ENCODE measurements at places on chromosomes 4 and X. TPM values are rescaled to one million over a fixed set of nuclear protein-coding genes. Genes with fewer than 3 reads are reported as not detected.

CT45A10 gene
- total RNA-seq = not detected

ADH7 gene
- 0.33 TPM for total RNA-seq

STATH gene
- total RNA-seq = not detected

EDNRA gene
- total RNA-seq = 35.4 TPM

GAGE12G gene
- not detected for total RNA-seq

MFAP3L gene
- total RNA-seq = 9.1 TPM

NMU gene
- total RNA-seq = not detected

GRIA3 gene
- 0.83 TPM for total RNA-seq

GPR82 gene
- not detected for total RNA-seq

EDA2R gene
- total RNA-seq = 8.2 TPM

POU3F4 gene
- total RNA-seq = not detected

SSX4 gene
- total RNA-seq = not detected

ADGRG2 gene
- total RNA-seq = 0.17 TPM

CLDN34 gene
- total RNA-seq = not detected

HSD17B11 gene
- 1.2 TPM for total RNA-seq

CD38 gene
- not detected for total RNA-seq

MAP9 gene
- total RNA-seq = 20.0 TPM

AREG gene
- 540 TPM for total RNA-seq

CFAP99 gene
- not detected for total RNA-seq

PCDH19 gene
- total RNA-seq = 0.11 TPM

ANXA10 gene
- not detected for total RNA-seq

GUF1 gene
- 27.6 TPM for total RNA-seq

PHEX gene
- 0.83 TPM for total RNA-seq

SLC6A14 gene
- total RNA-seq = 0.83 TPM
